Motor neuron (in vitro differentiated cells): ENCODE measurements at places on chromosomes 4 and X. TPM values are rescaled to one million over a fixed set of nuclear protein-coding genes. Genes with fewer than 3 reads are reported as not detected.

DNA sequence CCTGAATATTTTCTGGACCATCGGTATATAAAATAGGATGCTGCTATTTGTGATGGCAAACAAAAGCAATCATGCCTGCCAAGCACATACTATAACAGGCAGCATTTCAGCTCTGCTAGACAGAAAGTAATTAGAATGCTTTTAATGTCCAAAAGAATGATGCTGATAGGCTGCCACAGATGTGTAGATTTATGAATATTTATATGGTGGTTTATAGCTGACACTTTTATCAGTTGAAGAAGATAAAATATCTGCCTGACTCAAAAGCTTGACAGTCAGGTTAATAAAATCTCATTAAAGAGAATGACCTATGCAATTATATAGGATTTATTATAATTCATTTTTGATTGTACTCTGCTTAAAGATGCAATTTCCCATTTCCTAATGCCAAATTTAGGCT lies 4.0 kb downstream of the BEND4 start:
- ATAC-seq: no peak

GRCh38 chr4:76601791-76602190 lies 166.8 kb downstream of the SHROOM3 start:
- ATAC-seq: no peak

GRCh38 chrX:13345037-13345436 lies 25.2 kb upstream of the ATXN3L start:
- ATAC-seq: no peak

GRCh38 chr4:3043282-3044020 lies 30.9 kb downstream of the HTT-AS start:
- ATAC-seq: no peak

The DCAF8L2 gene
- total RNA-seq: not detected in 2 replicates

The ANTXR2 gene
- total RNA-seq: 58.0 and 69.2 TPM in 2 replicates

- ATAC-seq: no peak
Observed at GRCh38 chr4:92254767-92255442, 48.9 kb upstream of the GRID2 start.

The USP26 gene
- 0.14 and 0.29 TPM in 2 replicates for total RNA-seq

The BLTP1 gene
- 39.4 and 44.5 TPM in 2 replicates for total RNA-seq

- ATAC-seq: peak; percentile 5
Observed at GRCh38 chrX:149938881-149939654, 777 bp upstream of the EOLA2 start.

- no peak for ATAC-seq
Observed at GRCh38 chr4:137361756-137362470, 170.4 kb downstream of the PCDH18 start.

DNA sequence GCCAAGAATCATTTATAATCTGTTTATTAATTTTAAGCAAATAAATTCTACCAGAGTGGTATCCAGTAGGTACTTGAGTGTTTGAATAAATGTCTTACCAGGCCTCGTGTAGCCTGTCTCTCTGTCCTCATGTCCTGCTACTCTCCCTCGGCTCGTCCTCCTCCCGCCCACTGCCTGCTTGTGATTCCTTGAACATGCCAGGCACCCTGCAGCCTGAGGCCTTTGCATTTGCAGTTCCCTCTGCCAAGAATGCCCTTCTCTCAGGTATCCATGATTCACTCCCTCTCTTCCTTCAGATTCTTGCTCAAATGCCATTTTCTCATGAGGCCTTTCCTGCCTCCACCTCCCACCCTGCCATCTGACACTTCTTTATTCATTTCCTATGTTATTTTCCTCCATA lies 209.7 kb upstream of the PRPS2 start:
- ATAC-seq: no peak

DNA sequence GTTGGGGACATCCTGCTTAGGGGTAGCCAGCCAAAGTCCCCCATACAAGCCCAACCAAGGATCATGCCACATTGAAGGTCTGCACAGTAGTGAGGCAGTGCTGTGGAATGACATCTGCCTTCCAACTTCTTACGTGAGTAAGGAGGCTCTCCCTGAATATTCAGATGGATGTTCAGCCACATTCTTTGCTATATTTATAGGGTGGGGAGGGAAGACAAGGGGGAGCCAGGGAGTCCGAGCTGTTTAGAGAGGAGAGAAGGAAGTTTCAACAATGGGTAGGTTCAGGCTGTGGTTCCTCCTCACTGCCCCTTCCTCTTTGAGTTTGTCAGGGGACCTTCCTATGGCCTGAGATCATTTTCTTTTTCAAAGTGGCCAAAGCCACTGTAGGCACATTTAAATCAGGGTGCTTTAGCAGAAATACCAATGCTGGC lies 29.8 kb downstream of the MSN start:
- ATAC-seq: no peak

DNA sequence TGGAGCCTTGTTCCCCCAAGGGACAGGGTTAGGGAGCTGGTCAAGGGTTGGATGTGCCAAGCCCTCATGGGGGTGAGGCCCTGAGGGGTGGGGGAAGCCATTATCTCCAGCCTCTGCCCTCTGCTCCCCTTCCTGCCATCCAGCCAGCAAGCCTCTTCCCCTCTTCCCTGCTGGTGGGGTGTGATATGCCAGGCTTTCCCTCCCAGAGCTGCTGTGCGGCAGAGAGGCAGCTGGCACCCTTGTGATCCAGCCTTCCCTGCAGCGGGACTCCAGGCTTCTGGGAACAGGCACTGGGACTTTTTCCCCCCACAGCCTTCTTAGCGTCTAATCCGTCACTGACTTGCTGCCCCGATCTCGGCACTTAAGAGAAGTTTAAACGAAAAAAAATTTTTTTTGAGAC lies 6.3 kb downstream of the SSR4 start:
- no peak for ATAC-seq

DNA sequence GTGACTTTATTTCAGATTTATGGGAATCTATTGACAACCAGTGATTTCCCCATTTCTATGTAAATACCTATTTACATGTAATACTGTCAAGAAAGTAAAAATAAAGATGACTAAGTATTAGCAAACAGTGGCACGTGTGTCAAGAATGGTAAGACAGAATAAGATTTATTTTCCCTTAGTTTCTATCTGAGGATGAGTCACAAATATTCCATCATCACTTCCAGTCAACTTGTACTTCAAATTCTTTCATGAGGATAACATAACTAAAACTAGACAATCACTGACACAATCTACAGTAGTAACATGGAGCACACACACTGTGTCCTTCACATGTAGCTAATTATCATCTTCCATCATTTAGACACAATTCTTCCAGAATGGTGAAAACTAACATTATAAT lies 625.3 kb upstream of the PCDH7 start:
- ATAC-seq: peak; percentile 56

The NIPAL1 gene
- total RNA-seq: 3.1 and 6.9 TPM in 2 replicates

DNA sequence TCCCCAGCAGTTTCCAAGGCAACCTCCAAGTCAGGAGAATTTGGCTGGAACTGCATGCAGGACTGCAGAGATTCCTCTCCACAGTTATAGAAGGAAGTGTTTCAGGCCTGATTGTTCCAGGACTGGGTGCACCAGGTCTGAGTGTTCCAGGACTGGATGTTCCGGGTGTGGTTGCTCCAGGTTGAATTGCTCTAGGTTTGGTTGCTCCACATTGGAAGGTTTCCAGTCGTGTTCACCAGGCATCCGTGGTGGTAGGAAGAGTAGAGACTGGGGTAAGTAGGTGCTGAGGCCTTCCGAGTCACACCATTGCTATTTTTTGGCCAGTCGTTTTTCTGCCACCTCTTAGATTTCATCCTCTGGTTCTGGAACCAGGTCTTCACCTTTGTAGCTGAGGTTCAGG lies 105.4 kb downstream of the MSN start:
- ATAC-seq: no peak

The DCAF12L1 gene
- 0.05 and 0.06 TPM in 2 replicates for total RNA-seq

GRCh38 chr4:100588076-100588475 lies 70.3 kb upstream of the EMCN start:
- no peak for ATAC-seq

DNA sequence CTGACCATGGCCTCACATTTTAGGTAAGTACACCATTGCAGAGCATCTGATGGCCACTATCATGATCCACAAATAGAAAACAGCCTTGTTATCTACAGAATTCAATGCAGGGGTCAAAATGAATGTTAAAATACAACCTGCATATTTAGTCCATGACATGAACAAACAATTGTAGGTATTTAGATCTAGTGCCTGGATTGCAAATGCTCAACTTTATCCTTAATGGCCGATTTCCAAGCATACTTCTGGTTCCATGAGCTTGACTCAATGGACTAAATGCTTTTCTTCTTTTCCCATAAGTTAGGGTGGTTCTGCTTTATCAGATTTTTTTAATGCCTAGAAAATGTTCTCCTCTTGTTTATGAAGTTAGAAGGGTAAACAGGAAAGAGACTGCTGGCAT lies 139.2 kb upstream of the TTC29 start:
- no peak for ATAC-seq

DNA sequence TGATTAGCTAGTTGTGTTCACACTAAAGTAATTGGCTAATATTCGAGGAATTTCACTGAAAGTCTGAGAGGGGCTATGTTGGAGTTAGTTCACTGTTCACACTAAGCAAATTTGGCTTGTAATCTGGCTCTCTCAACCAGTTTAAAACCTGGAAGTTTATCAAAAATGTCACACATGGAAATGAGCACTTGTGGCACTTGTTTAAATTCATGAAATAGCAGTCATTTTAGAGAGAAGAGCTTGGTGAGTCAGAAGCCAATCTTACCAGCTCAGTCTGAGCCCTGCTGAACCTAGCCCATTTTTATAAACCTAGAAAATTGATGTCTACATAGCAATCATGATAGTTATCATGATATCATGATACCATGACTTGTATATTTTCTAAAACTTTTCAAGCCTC lies 90.7 kb upstream of the JADE1 start:
- no peak for ATAC-seq

The TAF7L gene
- total RNA-seq: 0.18 and 0.21 TPM in 2 replicates

The JCHAIN gene
- total RNA-seq: not detected in 2 replicates

GRCh38 chr4:128604840-128605239 lies 204.7 kb upstream of the JADE1 start:
- ATAC-seq: no peak

DNA sequence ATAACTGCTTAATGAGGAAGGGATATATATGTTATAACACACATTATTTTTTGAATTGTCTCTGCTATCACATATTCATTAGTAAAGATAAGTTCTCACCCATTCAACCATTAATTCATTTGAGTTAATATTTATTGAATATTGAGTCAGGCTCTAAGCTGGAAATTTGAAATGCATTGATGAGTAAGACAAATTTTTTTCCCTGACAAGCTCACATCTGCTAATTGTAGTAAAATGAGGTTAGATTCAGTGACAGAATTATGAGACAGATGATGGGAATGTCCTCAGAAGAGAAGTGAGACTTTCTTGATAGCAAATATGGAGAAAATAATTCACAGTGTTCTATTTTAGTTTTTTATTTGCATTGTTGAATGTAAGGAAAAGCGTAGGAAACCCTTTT lies 194.3 kb downstream of the SLC4A4 start:
- ATAC-seq: no peak

- no peak for ATAC-seq
Observed at GRCh38 chr4:179465131-179465797, 2023.0 kb upstream of the AGA start.

- ATAC-seq: no peak
Observed at GRCh38 chrX:103107836-103108235, 14.9 kb upstream of the NXF3 start.

- ATAC-seq: no peak
Observed at GRCh38 chr4:148017801-148018200, 285.9 kb downstream of the ARHGAP10 start.

DNA sequence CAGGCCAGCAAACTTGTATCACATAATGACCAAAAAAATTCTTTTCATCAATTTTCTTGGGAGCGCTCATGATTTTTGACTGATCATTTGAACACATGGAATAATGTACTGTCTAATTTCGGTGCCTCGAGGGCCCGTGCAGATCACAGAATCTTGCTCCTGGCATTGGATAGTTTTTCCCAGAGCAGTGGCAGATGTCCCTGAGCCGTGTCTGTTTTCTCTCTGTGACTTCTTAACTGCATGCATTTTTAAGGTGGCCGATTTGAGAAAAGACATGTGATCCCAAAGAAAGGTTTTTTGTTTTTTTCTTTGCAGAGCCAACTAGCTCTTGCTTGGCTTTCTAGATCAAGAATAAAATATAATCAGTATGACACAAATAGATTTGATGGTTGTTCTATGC lies 19.7 kb downstream of the GPRIN3 start:
- ATAC-seq: no peak

GRCh38 chrX:39418731-39419638 lies 617.7 kb downstream of the MID1IP1 start:
- ATAC-seq: peak; percentile 71

The MAOB gene
- total RNA-seq: 0.54 and 0.81 TPM in 2 replicates

The CCDC120 gene
- 3.0 and 3.9 TPM in 2 replicates for total RNA-seq

DNA sequence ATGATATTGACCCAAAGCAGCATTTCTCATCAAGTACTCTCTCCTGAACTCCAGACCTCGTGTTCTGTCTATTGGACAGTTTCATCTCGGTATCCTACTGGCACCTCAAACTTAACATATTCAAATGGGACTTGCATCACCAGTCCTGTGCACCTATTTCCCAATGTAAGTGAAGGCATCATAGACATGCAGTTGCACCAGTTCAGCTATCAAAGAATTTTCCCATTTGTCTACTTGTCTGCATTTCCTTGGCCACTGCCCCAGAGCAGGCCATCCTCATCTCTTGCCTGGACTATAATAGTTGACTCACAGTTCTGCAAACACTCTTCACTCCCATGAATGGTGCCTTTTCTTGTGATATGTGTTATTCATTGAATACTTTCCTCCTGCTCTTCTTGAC lies 11.3 kb upstream of the LIMCH1 start:
- no peak for ATAC-seq

DNA sequence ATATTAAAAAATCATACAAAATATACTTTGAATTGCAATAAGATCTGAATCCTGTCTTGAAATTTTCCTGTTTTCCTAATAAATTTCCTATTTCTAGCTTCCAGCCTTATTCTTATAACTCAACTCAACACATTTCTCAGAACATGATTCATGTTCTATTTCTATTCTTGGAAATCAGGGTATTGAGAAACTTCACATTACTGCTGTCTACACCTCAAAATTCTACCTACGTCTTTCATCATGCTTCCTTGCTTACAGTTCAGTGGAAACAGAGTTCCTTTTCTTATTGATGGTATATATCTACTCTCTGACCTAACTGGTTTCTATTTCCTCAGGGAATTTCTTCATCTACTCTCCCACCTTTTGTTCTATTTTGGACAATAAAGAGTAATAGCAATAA lies 2139.0 kb downstream of the ARAP2 start:
- no peak for ATAC-seq

DNA sequence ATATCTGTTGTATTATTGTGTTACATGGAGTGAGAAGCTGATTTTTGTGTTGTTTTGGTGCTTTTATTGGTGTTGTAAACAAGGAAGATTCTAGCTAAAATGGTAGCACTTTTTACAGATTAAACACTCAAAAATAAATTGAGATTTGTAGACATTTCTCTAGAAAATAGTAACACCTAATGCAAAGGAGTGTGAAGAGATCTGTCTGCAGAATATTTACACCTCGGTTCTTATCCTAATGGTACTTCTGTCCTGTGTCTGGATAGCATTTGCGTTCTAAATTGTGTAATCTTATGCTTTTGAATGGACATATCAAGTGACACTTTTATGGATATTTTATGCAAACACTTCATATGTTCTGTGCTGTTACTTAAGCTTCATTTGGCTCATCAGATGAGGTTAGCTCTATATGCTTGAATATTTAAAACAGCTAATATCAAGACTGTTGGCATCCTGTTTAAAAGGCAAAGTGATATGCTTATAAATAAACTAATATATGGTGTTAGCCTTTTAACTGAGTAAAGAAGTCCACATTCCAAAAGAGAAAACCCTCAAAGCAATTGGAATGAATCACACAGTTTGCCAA lies 6.0 kb downstream of the PCDH7 start:
- ATAC-seq: peak; percentile 26

- no peak for ATAC-seq
Observed at GRCh38 chr4:10438924-10439323, 18.3 kb downstream of the ZNF518B start.
